Stimulated activated CD4-positive, alpha-beta T cell treated with anti-CD3 and anti-CD28 coated beads, Interleukin-1b, Interleukin-23, amount 100 ng/mL, for 1 hour (primary cell): ENCODE measurements at places on chromosomes 3 and 15.

GRCh38 chr15:80587007-80587406 lies 108.1 kb upstream of the ABHD17C start:
- DNase-seq, result no peak

DNA sequence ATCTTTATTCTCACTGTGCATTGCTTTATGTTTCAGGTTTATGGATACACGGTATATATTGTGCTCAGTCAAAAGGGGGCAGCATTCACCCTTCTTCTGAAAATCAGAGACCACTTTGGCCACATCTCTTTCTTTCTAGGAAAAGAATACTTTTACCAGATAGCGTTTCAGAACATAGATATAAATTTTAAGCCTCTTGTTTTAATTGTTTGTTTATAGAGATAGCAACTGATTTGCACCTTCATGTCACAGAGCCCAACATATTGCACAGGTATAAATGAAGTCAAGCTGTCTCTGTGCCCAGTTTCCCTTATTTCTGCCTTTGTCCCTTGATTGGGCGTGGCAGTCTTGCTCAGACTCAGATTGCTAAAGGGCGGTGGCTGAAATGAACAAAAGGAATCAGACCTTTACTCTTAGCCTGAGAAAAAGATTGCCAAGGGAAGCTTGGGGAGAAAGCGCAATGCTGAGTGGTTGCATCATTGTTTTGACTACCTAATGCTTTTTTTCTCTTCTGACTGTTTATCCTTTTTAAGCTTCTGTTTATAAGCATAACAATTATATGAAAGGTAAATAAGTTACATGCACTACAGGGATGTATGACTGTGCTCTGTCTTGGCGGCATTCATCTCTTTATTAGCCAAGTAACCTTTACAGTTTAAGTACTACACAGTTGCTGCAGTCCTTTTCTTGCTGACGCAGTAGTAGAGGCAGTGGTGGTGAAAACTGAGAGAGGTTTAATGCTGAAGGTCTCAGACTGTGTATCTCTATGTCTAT lies 70.8 kb upstream of the ZBTB20 start:
- DNase-seq, result no peak

GRCh38 chr15:82537351-82537908 lies 2.8 kb downstream of the RPS17 start:
- DNase-seq, result no peak

DNA sequence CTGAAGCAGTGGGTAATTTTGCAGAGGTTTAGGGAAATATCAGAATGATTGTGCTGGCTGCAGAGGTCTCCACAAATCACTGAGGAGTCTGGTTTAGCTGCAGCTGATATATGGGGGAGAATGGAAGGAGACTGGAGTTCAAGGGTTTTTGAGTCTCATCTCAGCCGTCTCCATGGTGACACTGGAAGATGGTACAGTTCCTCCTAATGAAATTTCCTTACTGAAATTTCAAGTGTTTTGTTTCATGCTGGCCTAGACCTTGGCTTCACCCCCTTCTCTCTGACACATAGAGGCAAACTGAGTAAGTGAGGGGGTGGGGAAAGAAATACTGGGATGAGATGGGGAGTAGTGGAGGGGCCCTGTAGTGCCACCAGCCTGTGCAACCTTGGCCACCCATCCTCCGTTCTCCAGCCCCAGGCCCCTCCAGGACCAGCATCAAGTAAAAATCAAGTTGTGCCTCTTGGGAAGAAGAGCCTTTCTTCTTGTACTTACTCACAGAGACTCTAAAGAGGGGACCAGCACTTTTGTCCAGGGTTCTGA lies 17.8 kb upstream of the MORF4L1 start:
- DNase-seq, result no peak

DNA sequence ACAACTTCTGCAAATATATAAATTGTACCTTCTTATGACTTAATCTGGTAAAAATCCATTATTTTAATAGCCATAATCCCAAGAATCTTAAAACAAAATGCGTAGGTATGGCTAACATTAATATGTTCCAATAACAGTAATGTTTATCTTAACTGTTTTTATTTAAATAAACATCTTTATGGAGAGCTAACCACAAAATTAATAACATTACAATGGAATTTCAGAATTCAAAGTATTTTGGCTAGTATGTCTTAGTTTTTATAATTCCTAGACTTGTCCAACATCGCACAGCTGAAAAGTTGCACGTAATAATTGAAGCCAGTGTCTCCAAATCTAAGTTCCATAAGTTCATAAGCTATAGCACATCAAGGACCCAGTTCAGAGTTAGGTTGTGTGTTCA lies 47.6 kb downstream of the ANKRD28 start:
- DNase-seq, result no peak

DNA sequence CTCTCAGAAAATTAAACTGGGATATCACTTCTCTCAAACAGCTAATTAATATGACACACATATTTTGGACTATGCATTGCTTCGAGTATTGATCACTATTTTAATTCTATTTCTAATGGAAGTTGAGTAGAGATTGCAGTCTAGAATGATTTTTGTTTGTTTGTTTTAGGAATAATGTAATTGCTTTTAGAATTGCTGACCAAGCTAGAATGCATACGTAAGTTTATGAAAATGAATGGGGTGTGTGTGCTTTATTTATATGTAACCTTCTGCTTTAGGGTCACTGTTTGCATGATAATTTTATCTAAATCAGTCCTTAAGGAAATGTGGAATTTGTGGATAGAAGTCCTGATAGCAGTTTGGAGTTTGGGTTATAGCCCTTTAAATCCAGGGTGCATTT lies 371.4 kb downstream of the NR2F2 start:
- DNase-seq, result no peak

GRCh38 chr3:97932387-97932801 lies 39.8 kb downstream of the RIOX2 start:
- no peak for DNase-seq

- no peak for DNase-seq
Observed at GRCh38 chr3:12179441-12179840, 20.7 kb upstream of the TIMP4 start.

- no peak for DNase-seq
Observed at GRCh38 chr3:144361002-144361401, 389.4 kb downstream of the DIPK2A start.

GRCh38 chr3:117692416-117692995 lies 982.9 kb downstream of the TUSC7 start:
- DNase-seq, result no peak

DNA sequence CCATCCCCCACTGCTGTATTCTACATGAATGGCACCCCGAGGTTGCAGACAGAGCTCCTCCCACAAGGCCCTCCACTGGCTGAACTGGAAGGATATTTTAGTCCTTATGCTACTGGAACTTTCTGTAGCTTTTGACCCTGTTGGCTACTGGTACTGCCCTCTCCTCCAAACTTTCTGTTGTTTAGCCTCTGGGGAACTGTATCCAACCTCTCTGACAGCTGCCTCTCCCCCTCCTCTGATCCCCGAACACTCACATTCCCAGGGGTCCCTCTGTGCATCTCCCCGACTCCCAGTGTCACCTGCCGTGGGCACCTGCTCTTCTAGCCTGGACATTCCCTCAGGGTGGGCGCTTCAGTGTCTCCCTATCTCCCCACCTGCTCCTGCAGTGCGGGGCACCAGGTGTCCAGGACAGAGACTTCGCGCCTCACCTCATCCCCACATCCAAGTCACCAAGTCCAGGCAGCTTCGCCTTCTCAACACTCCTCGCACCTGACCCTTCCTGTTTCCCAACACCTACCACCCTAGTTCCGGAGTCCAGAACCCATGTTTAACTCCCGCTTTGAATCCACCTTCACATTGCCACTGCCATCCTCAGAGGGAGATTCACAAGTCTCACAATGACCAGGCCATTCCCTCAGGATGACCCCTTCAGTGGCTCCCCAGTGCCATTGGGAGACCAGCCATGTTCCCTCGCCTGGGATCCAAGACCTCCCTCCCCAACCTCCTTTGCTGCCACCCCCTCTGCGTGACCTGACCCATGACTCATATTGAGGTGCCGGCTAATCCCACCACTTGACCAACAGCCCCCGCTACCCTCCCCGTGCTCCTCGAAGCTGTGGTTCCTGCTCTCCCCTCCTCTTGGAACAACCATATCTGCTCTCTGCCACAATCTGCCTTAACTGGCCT lies 34.2 kb downstream of the BDH1 start:
- no peak for DNase-seq

DNA sequence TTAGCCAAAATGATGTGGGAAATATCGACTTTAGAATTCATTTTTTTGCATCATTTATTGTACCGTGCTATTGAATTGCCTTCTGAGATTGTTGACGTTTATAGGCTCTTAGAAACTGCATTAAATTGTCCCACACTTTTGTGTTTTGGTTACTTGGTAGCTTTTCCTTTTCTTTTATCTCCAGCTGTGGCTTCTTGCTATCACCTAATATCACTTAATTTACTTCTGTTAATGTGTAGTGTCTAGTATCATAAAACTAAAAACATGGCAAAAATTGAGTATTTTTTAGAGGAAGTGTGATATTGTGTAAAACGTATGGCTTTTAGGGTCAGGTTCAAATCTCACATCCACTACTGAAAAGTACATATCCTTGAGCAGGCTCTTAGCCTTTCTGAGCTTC lies 11.2 kb downstream of the TMOD3 start:
- DNase-seq, result no peak

- DNase-seq, result no peak
Observed at GRCh38 chr15:67343206-67343605, 88.6 kb downstream of the IQCH start.

DNA sequence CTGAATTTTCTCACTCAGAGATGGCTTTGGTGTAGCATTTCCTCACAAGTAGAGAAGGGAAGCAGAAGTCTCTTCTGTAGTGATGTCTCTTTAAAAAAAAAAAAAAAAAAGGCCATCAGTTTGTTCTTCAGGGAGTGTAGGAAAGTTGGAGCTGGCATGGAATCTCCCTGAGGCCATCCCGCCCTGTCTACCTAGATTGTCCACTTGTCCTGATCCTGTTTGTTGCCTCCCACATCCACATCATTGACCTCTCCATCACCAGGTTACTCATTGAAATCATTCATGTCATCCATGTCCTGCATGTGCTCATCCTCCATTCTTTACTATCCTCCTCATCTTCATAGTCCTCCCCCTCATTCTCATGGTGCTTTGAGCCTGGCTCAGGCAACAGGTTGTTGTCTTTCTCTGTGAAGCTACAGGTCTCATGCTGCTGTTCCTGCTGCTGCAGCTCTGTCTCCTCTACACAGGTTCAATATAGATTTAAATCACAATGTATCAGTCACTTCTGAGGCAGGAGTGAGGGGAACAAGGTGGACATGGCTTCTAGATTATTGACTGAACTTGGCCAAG lies 556.3 kb upstream of the NAALADL2 start:
- DNase-seq, result no peak

DNA sequence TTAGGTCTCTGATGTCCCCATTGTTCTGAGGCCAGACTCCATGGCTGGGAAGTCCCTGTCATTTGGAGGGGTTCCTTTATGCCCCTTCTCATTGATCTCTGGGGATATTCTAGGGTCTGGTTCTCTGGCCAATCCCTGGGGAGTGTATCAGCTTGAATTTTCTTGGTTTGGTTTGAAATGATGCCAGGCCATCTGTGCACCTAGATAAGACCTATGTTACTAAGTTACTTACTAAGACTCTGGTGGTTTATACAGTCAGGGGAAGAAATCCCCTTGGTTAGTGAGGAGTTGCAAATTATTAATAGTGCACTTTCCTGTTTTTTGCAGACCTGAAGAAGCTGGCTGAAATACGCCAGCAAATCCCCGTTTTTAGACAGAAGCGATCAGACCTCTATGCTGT lies 20.3 kb downstream of the NIT2 start:
- no peak for DNase-seq

- DNase-seq, result no peak
Observed at GRCh38 chr3:707041-707440, 385.8 kb upstream of the CNTN6 start.
